ENCODE measurements at places on chromosomes 16 and 17.

DNA sequence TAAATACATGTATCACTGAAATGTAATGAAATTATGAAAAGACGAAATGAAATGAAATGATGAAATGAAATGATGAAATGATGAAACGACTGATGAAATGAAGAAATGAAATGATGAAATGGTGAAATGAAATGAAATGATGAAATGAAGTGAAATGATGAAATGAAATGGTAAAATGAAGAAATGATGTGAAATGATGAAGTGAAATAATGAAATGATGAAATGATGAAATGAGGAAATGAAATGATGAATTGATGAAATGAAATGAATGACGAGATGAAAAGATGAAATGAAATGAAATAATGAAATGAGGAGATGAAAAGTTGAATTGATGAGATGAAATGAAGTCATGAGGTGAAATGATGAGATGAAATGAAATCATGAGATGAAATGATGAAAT lies 594.7 kb downstream of the TP53TG3F start:
- H3K27me3 ChIP-seq, result no peaks in the 10 kb centered on the region
- no peaks in the 10 kb centered on the region for H3K4me1 ChIP-seq
- no peak overlapping the region for H3K27ac ChIP-seq

GRCh38 chr17:10156948-10157607 lies 41.3 kb downstream of the GAS7 start:
- peak; percentile 47 for DNase-seq
- H3K4me1 ChIP-seq, result peaks cover 32% of the 10 kb centered on the region
- H3K27me3 ChIP-seq, result no peaks in the 10 kb centered on the region

- H3K27me3 ChIP-seq, result no peaks in the 10 kb centered on the region
- no peaks in the 10 kb centered on the region for H3K36me3 ChIP-seq
- H3K4me1 ChIP-seq, result peaks cover 41% of the 10 kb centered on the region
- peak overlapping the region; percentile 33 for H3K4me3 ChIP-seq
- H3K27ac ChIP-seq, result peak overlapping the region; percentile 91
Observed at GRCh38 chr17:13931111-13931526, 138.2 kb upstream of the COX10 start.

DNA sequence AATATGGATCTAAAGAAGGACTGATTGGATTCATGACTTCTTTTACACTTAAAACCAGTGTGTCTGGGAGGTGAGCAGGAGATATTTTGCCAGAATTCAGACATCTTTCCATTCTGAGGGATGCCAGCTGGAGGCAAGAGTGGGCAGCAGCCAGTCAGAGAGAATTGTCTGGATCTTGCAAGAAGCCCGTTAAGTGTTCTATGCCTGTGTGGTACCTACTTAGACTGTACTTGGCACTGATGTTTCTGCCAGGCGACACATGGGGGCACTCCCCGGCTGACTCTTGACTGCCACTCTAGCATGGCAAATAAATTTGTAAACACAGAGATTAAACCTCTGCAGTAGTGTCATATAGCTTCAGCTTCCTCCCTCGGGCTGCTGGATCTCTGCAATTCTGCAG lies 247.7 kb downstream of the UTP18 start:
- no peak for DNase-seq
- peaks cover 19% of the 10 kb centered on the region for H3K27me3 ChIP-seq
- no peak overlapping the region for H3K27ac ChIP-seq
- no peaks in the 10 kb centered on the region for H3K36me3 ChIP-seq
- H3K4me1 ChIP-seq, result no peaks in the 10 kb centered on the region
- H3K4me3 ChIP-seq, result no peak overlapping the region
